ENCODE measurements at places on chromosomes 1 and 21.

GRCh38 chr1:113870778-113871177, 734 bp downstream of the PTPN22 start:
- DNase-seq, result no peak

- no peak for DNase-seq
Observed at GRCh38 chr1:5273280-5274003, 619.0 kb downstream of the AJAP1 start.

DNA sequence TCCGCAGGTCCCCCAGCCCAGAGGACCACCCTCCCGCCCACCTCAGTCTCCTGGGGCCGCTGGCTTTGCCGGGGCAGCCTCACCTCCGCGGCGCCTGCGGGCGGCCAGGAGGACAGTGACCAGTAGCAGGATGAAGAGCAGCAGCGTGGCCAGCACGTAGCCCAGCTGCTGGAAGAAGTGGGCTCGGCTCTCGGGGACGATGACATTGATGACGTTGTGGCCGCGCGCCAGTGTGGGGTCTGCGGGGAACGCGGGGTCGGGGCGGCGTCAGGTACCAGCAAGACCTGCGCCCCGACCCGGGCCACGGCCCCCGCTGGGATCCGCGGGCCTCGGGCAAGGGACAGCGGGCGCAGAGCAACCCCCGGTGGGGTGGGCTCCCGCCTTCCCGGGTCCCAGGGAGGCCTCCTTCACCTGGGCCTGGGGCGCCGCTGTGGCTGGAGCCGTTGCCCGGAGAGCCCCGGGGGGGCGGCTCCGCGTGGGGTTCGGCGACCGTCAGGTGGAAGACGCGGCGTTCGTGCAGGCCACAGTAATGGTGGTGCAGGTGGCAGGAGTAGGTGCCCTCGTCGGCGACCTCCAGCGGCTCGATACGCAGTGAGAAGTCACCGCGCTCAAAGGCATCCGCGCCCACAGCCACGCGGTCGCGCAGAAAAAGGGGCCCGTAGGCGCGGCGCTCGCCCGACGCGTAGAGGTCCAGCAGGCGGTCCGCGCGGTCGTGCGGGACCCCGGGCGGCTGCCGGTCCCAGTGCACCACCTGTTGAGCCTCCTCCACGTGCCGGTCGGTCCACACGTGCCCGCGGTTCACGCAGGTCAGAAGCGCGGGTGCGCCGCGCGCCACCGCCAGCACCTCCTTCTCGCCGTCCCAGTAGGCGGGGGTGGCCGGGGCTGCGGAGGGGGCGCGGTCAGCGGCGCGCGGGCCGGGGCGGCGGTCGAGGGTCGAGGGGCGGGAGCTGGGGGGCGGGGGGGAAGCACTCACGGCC, 3.8 kb downstream of the MXRA8 start:
- no peak for DNase-seq

- no peak for DNase-seq
Observed at GRCh38 chr1:212814537-212815334, 23.0 kb downstream of the TATDN3 start.

GRCh38 chr1:84853741-84854721, 39.0 kb downstream of the LPAR3 start:
- no peak for DNase-seq

- no peak for DNase-seq
Observed at GRCh38 chr1:229218612-229219025, 52.3 kb upstream of the RAB4A start.

- DNase-seq, result no peak
Observed at GRCh38 chr1:201763455-201764140, 65.4 kb upstream of the IPO9 start.

DNA sequence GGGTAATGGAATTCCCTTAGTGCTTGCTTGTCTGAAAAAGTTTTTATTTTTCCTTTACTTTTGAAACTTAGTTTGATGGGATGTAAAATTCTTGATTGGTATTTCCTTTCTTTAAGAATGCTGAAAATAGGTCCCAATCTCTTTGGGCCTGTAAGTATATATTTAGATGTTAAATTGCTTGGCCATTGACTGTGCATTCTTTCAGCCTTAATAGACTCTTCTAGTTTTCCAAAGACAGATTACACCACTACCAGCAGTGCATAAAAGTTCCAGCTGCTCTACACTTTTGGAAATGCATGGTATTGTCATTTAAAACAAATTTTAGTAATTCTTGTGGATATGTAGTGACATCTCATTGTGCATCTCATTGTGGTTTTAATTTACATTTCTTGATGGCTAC, 464.8 kb upstream of the USP24 start:
- DNase-seq, result no peak

GRCh38 chr1:201603613-201604232, 64.8 kb downstream of the NAV1 start:
- no peak for DNase-seq

- DNase-seq, result no peak
Observed at GRCh38 chr1:82318265-82318664, 517.5 kb downstream of the ADGRL2 start.

DNA sequence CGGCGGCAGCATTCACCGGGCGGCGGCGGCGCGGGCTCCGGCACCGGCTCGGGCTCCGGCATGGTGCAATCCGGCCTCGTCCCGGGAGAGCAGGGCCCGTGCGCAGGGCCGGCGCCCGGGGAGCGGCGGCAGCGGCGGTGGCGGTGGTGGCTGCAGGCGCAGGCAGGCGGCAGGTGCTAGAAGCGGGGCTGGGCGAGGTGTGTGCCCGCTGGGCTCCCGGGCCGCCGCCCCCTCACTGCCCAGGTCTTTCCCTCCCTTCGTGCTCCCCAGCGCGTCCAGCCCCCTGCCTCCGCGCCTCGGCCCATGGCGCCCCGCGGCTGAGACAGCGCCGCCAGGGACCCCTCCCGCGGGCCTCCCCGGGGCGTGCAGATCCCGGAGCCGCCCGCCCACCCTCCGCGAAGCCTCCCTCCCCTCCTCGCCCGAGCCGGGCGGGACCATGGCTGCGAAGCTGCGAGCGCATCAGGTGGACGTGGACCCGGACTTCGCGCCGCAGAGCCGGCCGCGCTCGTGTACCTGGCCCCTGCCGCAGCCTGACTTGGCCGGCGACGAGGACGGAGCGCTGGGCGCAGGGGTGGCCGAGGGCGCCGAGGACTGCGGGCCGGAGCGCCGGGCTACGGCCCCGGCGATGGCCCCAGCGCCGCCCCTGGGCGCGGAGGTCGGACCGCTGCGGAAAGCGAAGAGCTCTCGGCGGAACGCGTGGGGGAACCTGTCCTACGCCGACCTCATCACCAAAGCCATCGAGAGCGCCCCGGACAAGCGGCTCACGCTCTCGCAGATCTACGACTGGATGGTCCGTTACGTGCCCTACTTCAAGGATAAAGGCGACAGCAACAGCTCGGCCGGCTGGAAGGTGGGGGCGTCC, 492 bp downstream of the FOXO6 start:
- no peak for DNase-seq

- DNase-seq, result no peak
Observed at GRCh38 chr21:32004291-32004690, 131.5 kb downstream of the HUNK start.

DNA sequence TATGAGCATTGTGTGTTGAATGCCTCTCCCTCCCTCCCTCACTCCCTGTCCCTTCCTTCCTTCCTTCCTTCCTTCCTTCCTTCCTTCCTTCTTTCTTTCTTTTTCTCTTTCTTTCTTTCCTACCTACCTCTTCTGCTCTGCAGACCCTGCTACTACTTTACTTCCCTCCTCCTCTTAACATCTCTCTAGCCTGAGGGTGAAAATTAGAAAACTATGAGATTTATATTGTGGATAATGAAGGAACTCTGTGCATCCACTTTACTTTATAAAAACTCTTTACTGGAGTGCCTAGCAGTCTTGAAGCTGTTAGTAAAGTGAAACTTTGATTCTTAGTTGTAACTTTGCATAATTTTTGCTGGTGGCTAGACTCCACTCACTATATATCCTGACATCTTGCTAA, 572.2 kb downstream of the RWDD3 start:
- DNase-seq, result no peak

DNA sequence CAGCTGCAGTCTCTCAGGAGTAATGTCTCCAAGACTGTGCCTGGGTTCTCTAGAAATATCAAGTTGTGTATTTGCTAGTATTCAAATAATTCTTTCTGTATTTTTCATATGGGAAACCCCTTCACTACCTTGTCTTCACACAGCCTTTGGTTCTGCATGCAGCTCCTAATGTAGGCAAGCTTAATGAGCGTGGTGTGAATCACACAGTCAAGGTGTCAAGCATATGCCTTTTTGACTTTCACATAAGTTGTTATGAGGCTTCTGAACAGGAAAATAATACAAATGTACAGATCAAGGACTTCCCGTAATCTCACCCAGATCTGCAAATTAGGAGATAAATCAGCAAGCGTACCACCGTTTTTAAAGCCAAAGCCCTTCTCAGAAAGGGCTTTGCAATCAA, at the start of gene FCRL3:
Gene FCRL3 (minus strand): TSS at position 38 of the 400 bp plus-strand sequence. CDS start 280 bp downstream, outside the sequence.
- no peak for DNase-seq

DNA sequence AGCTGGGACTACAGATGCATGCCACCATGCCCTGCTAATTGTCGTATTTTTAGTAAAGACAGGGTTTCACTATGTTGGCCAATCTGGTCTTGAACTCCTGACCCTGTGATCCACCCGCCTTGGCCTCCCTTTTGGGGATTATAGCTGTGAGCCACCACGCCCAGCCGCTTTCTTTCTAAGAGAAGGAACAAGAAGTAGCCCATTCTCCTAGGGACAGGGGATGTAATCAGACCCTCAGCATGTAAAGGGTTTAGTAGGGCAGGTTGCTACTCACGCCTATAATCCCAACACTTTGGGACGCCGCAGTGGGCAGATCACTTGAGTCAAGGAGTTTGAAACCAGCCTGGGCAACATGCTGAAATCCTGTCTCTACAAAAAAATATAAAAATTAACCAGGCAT, 189.7 kb downstream of the TOMM20 start:
- peak; percentile 77 for DNase-seq

Data from lower leg skin (tissue), 4 donors.